HCT116 (cell line): ENCODE measurements at places on chromosomes 7 and 10. TPM values are rescaled to one million over a fixed set of nuclear protein-coding genes. Genes with fewer than 3 reads are reported as not detected.

CRHR2 gene
- total RNA-seq, result not detected

C7orf57 gene
- total RNA-seq, result 0.15 TPM

TCAF2 gene
- 1.3 TPM for total RNA-seq

BTRC gene
- 29.1 TPM for total RNA-seq

MACROH2A2 gene
- 41.4 TPM for total RNA-seq

RAPGEF5 gene
- total RNA-seq, result 15.6 TPM

ELMO1 gene
- 1.1 TPM for total RNA-seq

HYAL4 gene
- not detected for total RNA-seq

DNA sequence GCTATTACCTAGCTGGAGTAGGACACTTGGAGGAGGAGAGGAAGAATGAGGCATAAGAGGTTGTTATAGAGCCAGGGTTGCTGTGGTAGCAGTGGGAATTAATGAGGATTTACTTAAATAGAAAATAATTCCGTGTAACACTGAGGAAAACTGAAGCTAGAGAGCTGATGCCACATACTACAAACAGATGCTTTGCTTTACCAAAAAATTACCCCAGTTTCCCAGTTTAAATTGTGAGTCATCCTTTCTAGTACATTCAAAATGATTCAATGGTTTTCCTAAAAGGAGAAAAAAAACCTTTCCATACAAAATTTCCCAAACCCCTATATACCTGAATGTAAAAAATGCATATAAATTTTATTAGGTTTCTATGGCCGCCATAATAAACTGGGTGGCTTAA, 58.3 kb downstream of the ZNF518A start:
- DNase-seq, result no peak

DNA sequence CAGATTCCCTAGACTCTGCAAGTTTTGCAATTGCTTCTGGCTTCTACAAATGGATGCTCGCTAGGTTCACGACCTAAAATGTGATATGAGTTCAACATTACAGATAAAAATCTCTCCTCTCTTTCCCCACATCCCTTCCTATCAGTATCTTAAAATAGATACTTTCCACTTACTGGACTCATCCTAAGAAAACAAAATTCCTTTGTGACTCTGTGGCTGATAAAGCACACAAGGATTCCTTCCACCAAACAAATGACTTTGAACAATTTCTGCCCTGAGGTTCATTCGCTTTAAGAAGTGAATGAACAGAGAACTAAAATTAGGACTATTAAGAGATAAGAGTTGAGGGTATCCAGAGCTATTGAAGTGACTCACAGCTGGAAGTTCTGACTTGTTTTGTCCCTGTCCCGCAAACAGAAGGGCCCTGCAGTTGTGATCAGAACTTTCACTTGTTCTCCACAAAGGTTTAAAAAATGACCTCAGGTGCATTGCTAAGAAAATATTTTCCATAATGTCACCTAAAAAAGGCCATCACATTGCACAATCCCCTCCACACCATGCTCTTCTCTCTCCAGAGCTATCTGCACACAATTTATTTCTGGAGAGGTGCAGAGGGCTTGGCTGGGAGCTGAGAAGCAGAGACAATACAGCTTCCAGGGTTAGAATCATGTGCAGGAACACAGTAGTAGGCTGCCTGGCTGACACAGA, 96.1 kb downstream of the PIP4K2A start:
- peak; percentile 39 for DNase-seq

DNA sequence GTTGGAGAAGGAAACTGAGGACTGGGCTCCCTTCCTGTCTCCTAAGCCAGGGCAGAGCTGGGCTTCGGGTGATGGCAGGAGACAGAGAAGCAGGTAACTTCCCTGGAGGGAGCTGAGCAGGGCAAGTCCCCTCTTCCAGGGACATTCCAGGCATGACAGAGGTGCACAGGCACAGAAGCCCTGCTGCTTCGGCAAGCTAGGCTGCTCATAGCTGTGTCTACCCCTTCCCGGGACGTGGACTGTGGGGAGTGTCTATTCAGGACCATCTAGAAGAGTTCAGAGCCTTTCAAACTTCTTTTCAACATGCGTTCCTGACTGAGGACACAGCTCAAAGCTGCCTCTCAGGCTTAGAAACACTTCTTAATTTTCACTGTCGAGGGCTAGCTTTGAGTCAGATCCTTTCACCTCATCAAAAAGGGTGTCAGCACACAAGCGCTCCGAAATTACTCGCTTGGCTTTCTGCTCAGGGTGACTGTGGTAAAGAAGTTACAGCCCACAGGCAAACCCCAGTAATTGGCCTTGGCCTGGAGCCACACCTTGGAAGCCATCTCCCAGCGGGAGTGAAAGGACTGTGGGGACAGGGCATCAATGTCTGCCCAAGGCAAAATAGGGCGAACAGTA, 63.7 kb upstream of the STEAP1B start:
- no peak for DNase-seq

DNA sequence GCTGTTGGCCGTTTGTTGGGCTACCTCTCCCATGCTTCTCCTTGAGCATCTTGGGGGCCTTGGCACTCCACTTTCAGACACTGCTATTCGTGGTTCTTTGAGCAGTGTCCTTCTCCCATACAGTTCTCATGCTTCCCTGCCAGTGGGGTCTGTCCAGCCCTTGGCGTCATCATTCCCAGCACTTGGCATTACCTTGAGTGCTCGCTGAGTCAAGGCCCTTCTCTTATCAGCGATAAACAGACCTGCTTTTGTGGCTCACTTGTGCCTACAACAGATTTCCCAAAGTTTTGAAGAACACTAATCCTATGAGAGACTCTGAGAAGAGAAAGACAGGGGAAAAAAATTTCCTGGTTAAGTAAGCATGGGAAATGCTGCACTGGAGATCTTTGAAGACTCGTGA, 85.3 kb downstream of the NOC3L start:
- DNase-seq, result no peak

GRCh38 chr10:128296253-128297007, 170.2 kb upstream of the MKI67 start:
- no peak for DNase-seq

GRCh38 chr10:113475381-113475807, 77.5 kb upstream of the HABP2 start:
- no peak for DNase-seq

DNA sequence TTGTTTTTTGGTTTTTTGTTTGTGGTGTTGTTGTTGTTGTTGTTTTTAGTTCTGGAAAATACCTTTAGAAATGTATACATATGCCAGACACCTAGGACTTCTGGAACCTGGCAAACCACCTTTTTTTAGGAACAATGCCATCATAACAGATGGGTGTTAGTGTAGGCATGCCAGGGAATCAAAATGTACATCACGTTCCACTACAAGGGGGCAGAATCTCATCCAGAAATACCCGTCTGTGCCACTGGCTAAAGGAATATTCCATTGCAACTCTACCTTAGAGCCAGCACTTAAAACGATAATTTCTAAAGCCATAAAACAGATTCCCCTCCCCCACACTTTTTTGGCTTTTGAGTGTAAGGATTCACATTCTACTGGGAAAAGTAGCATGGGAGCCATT, 239.8 kb downstream of the ETV1 start:
- no peak for DNase-seq

DNA sequence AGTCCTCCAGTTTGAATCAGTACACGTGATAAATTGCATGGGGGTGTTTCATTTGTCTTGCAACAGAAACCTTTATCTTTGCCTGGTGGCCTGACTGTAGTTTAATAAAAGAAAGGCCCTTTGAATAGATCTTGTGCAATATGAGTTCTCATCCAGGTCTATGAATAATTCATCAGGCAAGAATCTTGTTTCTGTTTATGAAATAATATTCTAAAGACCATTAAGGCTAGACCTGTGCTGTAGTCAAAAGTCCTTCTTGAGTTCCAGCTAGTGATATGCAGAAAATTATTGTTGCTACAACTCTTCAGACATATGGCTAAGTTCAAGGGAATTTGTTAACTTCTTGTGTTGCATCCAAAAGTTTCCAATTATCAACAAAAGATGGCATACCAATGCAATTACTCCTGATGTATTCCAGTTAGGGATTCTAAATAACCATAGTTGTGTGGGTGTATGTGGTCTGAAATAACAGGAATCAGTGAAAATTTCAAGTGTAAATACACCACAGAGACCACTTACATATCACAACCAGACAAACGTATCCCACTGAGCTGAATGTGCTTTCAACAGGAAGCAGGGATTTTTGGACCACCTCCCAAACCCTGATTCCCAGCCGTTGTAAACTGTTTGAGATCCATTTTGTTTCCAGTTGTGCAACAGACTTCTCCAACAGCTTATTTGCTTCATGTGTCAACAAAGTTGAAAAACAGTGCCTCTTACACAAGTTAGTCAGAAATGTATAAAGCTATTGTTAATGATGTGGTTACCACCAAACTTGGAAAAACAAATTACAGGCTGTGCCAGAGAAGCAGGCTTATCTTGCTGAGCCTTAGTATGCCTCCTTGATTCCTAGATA, 54.7 kb upstream of the BICC1 start:
- no peak for DNase-seq

DNA sequence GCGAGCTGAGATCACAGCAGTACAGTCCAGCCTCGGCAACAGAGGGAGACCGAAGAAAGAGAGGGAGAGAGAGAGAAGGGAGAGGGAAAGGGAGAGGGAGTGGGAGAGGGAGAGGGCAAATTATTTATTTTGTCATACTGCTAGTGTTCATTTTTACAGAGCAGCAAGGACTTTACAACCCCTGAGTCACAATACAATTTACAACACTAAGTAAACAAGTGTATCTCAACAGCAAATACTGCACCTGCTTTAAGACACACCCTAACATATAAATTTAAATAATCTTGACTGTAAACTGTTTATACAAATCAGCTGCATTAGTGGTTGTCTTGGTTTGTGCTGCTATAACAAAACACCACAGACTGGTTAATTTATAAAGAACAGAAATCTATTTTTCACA, 27.2 kb downstream of the HTR5A start:
- DNase-seq, result no peak

DNA sequence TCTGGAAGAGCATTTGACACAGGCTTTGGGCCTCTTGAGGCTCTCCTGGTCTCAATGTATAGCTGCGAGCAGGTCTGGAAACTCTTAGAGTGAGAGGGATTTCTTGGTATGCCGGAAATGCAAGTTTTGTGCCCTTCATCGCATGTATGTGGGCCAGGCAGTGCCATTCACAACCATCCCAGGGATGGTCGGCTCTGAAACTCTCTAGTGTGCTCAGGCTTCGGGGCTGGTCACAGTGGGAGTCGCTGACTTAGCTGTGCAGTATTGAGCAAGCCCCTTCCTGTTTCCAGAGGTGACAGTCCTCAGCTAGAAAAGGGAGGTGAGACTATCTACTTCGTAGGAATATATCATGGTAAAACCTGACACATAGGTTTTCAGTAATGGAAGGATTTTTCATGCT, 2.0 kb upstream of the AOAH start:
- no peak for DNase-seq

- DNase-seq, result no peak
These were observed 1.8 kb downstream of the RP9 start for GRCh38 chr7:33107136-33108066.

GRCh38 chr7:129657363-129657762, 45.8 kb downstream of the NRF1 start:
- DNase-seq, result no peak

GRCh38 chr10:62581351-62581750, 207.2 kb downstream of the ZNF365 start:
- DNase-seq, result no peak

GRCh38 chr10:78905015-78905956, 163.5 kb upstream of the ZMIZ1 start:
- no peak for DNase-seq
